ENCODE measurements at places on chromosomes 1 and 21. TPM values are rescaled to one million over a fixed set of nuclear protein-coding genes. Genes with fewer than 3 reads are reported as not detected.

PLA2G2C gene
- 0.44 TPM for total RNA-seq

INAVA gene
- not detected for total RNA-seq

TEX38 gene
- total RNA-seq, result 0.18 TPM

CCDC30 gene
- total RNA-seq, result 1.0 TPM

DNA sequence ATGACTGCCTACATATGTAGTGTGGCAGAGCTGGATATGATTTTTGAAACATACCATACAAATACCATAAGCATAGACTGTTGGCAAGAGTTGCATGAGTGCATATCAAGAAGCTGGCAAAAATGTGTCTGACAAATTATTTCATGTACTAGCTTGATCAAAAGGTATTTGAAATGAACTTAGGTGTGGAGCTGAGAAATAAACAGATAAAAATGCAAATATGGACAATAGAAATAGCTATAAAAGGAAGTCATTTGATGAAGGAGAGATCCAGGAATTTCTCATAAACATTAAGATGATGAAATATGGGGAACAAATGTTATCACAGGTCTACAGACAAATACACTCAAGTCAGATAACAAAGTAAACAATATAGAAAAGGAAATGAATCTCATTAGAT, 609.1 kb downstream of the PTPRC start:
- no peak overlapping the region for H3K27ac ChIP-seq
- H3K4me3 ChIP-seq, result no peak overlapping the region
- H3K36me3 ChIP-seq, result no peaks in the 10 kb centered on the region
- peaks cover 41% of the 10 kb centered on the region for H3K27me3 ChIP-seq
- H3K4me1 ChIP-seq, result peaks cover 10% of the 10 kb centered on the region
- no peak for DNase-seq

GRCh38 chr1:241424480-241424971, 67.5 kb upstream of the RGS7 start:
- no peak for DNase-seq
- H3K4me1 ChIP-seq, result peaks cover 4% of the 10 kb centered on the region
- H3K4me3 ChIP-seq, result no peak overlapping the region
- H3K27ac ChIP-seq, result no peak overlapping the region

GRCh38 chr21:34800797-34801518, 132.2 kb downstream of the CLIC6 start:
- no peaks in the 10 kb centered on the region for H3K27me3 ChIP-seq
- peaks cover 35% of the 10 kb centered on the region for H3K4me1 ChIP-seq
- DNase-seq, result no peak
- H3K27ac ChIP-seq, result no peak overlapping the region
- no peak overlapping the region for H3K4me3 ChIP-seq

DNA sequence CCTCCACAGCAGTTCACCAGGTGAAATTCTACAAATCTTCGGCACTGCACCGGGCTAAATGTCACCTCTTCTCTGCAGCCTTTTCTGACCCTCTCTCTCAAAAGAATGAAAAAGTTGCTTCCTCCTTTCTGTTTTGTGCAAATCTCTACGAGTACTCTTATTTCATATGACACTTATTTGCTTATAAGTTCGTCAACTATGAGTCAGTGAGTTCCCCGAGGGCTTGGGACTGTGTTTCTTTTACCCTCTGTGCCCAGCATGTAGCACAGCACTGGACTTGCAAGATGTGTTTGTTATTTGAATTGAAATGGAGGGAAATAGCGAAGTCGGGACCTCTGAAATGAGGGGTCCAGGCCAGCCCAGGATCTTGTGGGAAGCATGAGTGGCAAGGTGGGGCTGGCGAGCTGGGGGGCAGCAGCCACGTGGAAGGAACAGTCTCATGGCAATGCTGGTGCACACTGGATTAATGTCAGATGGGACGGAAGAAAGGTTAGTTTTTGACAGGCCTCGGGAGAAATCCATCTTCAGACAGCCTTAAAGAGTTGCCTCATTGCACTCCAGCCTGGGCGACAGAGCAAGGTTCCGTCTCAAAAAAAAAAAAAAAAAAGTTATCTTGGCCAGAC, 6.2 kb downstream of the SLC6A9 start:
- no peak overlapping the region for H3K27ac ChIP-seq
- H3K4me1 ChIP-seq, result peaks cover 16% of the 10 kb centered on the region
- H3K36me3 ChIP-seq, result peaks cover 3% of the 10 kb centered on the region
- H3K27me3 ChIP-seq, result peaks cover 2% of the 10 kb centered on the region
